ENCODE measurements at places on chromosomes 4 and X.
A peak's percentile ranks its signal among the peaks of the same experiment; 100 is the strongest.

GRCh38 chr4:159071969-159072765 lies 30.7 kb upstream of the RAPGEF2 start:
- no peak for DNase-seq

GRCh38 chr4:80422727-80423404 lies 87.3 kb downstream of the CFAP299 start:
- no peak for DNase-seq

- no peak for DNase-seq
Observed at GRCh38 chr4:161546902-161547301, 616.9 kb downstream of the FSTL5 start.

DNA sequence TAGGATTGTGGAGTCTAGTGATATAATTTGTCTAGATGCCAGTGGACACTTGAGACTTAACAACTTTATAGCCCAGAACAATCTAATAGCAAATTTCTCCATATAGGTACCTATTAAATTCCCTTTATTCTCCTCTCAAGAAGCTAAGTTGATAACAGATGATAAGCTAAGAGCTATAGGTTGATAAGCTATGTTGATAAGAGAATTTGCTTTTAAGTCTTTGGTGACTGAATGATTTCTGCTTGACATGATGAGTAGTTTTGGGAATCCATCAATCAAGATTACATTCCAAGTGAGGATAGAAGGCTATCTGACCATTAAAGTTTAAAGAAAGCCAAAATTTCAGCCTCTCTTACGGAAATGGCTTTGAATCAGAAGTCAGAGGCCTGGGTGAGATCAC lies 131.6 kb downstream of the EMCN start:
- no peak for DNase-seq

DNA sequence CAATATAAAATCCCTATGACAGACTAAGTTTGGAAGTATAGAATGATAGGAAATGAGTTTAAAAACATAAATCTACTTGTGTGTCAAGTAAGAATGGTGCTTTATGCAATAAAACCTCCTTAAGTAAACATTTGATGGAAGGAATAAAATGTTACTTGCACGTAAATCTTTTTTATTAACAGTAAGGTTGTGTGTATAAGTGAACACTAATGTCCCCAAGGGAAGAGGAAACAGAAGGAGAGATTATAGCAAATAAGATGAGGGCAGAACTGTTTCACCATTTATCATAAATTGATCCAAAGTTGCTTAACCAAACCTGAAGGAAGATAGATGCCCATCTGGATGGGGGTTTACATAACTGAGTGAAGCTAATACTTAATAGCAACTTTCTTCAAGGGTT lies 86.8 kb downstream of the FRMPD4 start:
- no peak for DNase-seq

GRCh38 chrX:12058087-12058486 lies 80.2 kb upstream of the FRMPD4 start:
- no peak for DNase-seq

GRCh38 chr4:107312366-107312765 lies 276.3 kb upstream of the DKK2 start:
- peak; percentile 50 for DNase-seq

DNA sequence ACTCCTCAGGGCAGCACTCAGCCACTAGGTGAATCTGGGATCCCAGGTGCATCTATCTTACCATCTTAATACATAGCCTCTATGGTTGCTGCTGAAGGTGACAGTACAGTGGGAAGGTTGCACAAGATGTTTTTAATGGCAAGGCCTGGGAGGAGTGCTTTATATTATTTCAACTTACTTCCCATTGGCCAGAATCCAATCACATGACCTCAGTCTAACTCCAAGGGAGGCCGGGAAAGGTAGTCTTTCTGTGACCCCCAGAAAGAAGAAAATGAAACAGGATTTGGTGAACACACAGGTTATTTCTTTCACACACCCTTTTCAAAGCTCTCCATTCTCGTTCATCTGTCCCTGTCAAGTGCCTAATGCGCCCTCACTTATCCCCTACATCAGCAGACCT lies 189.1 kb upstream of the ATP6AP2 start:
- DNase-seq: no peak

GRCh38 chr4:136918772-136919171 lies 613.5 kb downstream of the PCDH18 start:
- DNase-seq: no peak

DNA sequence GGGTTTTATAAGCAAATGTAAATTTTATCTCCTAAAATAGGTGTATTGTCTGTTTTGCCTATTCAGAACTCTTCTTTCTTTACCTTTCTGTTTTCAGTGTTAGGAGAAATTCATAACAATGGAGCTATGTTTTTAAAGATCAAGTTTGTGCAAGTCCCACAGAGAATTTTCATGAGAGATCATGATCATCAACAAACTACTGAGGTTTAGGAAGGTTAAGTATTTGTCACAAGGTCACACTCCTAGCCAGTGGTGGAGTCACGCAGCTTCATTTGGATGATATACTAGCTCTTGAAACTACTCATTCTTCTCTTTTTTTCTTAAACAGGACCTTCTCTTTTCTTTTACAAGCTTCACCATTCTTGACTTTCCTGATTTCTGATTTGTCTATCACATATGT lies 892.6 kb upstream of the FRG1 start:
- DNase-seq: no peak

DNA sequence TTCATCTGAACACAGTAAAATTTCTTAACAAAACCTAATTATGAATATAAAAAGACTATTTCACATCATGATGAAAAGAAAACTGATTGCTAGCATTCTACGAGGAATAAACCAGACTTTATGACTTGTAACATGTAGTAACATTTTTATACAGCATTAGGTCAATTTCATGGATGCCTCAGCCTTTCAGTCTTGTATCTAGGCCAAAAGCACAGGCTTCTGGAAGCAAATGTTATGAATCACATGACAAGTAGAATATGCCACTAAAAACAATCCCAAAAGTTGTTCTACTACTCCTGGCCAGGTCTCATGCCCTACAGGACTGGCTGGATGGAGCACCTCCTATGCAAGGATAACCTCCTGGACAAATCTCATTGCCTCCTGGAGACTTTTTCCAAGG lies 101.2 kb downstream of the ARHGAP6 start:
- DNase-seq: peak; percentile 9

- DNase-seq: peak; percentile 30
Observed at GRCh38 chr4:122876456-122876855, 45.9 kb downstream of the NUDT6 start.

DNA sequence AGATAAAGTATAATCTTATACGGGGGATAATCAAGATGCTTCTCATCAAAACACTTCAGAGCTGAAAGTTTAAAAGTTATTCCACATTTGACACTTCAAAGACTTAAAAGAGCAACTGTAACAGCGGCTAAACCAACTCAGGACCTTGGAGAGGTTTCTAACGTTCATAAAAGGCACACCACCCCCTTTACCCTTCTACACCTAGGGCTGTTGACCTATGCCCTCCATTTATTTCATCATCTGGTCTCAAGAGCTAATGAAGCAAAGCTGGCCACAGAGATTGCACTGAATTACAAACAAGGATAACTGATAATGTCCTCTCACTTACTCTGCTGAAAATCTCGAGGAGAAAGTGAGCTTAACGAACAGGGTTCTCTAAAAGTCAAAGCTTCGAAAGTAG lies 1.1 kb upstream of the RPS6KA6 start:
- DNase-seq: no peak

- DNase-seq: peak; percentile 86
Observed at GRCh38 chr4:76809594-76810305, 88.2 kb downstream of the SOWAHB start.

GRCh38 chrX:150762258-150763165 lies 69.3 kb downstream of the MTMR1 start:
- peak; percentile 15 for DNase-seq

DNA sequence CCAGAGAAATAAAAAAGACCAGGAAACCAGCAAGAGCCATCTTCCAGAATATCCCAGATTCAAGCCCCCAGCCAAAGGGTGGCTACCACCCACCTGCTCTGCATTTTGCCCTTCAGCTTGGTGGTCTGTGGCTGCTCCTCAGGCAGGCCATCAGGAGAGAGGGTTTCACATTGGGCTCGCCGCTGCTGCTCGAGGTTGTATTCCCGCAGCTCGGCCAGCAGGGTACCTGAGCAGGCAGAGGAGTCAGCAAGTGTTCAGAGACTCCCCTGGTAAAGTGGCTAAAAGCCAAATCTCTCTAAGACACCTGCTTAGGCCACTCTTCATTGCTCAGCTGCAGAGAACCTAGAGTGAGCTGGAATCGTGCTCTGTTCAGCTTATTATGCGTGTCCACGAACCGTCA lies 110.8 kb upstream of the HSD17B10 start:
- DNase-seq: no peak

DNA sequence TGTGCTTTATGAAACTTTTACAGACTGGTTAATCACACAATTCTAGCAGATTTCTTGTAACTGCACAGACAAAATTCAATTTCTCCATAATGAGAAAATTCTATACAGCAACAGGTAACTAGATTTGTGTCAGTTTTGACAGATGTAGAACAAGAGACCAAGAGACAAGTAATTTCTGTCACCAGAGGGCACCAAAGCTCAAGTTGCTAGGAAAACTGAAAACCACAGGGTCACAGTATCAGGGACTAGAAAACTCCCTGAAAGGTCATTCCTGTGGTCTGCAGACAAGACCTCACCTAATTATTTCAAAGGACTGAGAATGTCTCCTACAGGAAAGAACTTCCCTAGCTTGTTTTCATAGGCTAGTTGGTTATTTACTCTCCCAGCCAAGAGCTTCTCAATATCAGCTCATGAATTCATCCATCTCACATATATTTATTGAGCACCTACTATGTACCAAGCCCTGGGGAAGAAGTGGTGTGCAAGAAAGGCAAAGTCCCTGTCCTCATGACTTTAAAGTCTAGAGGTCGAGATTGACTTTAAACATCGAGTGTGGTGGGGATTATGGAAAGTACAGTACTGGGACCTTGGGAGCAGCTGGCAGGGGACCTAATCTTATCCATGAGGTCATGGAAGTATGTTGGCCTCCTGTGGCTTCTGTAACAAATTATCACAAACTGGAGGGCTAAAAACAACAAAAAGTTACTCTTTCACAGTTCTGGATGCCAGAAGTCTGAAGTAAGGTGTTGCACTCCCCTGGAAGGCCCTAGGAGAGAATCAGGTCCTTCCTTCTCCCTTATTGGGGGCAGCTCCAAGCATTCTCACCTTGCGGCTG lies 47.8 kb upstream of the SETD7 start:
- DNase-seq: peak; percentile 67

- DNase-seq: peak; percentile 8
Observed at GRCh38 chr4:145490796-145491195, 9.1 kb downstream of the SMAD1 start.

GRCh38 chrX:138128027-138128671 lies 562.2 kb downstream of the ZIC3 start:
- peak; percentile 30 for DNase-seq

DNA sequence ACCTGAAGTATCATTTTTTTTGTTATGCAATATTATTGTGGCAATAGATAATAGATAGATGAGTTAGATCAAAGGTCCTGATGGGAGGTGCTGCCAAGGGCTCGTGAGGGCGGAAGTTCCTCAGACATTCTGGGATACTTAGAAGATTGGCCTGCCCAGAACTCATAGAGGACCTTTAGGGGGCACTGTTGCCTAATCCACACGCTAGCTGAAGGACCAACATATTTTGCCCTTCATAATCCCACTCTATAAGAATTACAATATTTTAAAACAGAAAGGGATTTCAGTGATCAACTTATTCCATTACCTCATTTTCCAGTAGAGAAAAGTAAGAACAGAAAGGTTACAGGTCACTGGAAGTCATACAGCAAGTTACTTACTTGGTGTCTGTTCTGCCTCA lies 22.9 kb upstream of the COX7B2 start:
- DNase-seq: no peak

- DNase-seq: no peak
Observed at GRCh38 chr4:147786031-147786430, 54.1 kb downstream of the ARHGAP10 start.

DNA sequence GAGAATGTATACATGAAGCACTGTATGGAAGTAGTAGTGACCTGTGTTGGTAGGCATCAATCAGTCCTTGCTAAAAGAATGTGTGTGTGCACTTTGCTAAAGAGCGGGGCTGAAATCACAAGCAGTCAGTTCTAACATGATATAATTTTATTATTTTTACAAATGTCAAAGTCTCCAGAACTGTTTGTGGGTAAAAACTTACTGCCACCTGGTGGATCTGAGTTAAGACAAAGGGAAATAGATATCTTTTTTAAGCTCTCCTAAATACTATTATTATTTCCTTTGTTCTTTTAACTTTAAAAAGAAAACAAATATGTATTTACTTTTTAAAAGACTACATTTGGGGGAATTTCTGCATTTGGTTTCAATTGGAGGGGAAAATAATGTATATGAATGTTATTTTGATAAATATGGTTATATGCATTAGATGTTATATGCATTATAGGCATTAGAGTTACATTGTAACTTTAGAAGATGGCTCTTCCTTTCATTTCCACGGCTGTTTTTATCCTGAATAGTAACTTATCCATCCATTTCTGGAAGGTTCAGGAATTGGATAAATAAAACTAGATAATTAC lies 7.8 kb upstream of the CLOCK start:
- DNase-seq: peak; percentile 69

DNA sequence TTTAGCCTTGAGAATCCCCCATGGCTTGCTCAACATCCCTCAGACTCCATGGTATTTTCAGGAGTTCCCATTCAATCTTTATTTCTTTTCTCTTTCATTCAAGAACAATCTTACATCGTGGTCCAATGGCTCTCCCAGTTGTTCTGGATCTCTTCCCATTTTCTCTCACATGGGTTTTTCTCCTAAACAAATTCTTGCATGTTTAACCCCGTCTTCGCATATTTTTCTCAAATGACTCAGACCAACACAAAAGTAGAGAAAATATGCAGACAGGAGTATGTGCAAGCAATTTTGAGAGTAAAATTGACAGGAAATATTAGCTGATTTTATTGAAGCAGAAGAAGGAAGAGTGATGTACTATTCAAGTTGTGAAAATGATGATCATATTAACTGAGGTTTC lies 396.4 kb upstream of the TRAM1L1 start:
- no peak for DNase-seq

DNA sequence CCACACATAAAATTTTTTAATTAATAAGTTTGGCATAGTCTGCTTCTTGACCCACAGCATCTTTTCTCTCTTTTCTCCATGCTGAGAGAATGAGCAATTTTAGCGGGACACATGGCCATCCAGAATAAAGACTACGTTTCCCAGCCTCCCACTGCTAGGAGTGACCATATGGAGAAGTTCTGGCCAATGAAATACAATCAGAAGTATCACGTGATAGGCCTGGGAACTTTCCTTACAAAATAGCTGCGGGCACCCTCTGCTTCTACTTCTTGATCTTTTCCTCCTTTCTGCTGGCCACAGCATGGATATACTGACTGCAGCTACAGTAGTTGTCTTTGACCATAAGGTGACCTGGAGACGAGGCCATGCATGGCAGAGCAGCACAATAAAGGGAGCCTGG lies 348.0 kb downstream of the BCOR start:
- no peak for DNase-seq

DNA sequence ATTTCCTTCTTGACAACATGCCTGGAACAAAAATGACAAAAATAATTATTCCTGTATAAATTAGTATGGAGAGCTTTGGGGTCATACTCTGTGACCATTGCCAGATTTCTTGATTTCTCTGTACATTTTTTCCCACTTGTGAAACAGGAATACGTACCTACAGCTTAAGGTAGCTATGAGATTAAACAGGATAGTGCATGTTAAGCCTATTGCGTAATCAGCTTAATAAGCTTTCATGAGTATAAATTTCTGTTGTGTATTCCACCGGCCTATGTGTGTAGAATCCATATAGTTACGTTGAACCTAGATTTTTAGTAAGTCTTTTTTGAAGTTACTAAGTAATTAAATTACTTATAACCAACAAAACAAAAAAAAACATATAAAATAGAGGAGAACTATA lies 334.9 kb downstream of the DCTD start:
- no peak for DNase-seq
